Activated CD4-positive, alpha-beta T cell treated with anti-CD3 and anti-CD28 coated beads, Interleukin-2, amount 50 U/mL, for 4 hours (primary cell): ENCODE measurements at places on chromosomes 3 and 15.

GRCh38 chr3:72445827-72446217 is 402.4 kb downstream of the SHQ1 start:
- no peak for DNase-seq

GRCh38 chr15:53110999-53111398 is 320.9 kb upstream of the ONECUT1 start:
- no peak for DNase-seq

GRCh38 chr3:58952128-58952917 is 97.5 kb downstream of the CFAP20DC start:
- DNase-seq = no peak

GRCh38 chr3:50508821-50509220 is 5.4 kb upstream of the CACNA2D2 start:
- no peak for DNase-seq

- DNase-seq = no peak
Observed at GRCh38 chr3:172449466-172450149, 1.4 kb upstream of the GHSR start.
